ENCODE measurements at places on chromosomes 16 and 17.

DNA sequence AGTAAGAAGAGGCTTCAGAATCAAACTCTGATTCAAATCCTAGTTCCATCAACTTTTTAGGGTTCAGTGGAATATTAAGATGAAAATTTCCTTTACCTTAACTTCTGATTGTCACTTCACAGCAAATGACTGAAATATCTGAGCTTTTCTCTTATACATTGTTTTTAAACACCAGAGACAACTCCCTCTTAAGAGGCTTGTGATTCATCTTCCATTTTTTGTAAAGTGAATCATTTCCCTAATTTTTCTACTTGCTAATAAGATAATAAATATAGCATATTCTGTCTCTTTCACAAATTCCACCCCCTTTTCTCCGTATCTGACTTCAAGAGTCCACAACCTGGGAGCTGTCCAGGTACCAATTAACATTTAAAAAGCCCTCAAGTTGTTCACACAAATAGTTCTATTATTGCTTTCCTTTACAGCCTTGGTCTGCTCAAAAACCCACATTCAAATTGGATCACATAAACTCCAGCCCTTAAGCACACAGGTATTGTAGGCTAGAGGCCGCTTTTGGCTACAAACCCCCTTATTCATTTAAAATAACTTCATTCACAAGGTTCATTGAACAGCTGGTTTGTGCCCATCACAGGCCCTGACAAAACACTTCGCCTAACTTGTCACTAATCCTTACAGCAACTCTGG, 14.1 kb upstream of the UTP6 start:
- DNase-seq, result no peak

DNA sequence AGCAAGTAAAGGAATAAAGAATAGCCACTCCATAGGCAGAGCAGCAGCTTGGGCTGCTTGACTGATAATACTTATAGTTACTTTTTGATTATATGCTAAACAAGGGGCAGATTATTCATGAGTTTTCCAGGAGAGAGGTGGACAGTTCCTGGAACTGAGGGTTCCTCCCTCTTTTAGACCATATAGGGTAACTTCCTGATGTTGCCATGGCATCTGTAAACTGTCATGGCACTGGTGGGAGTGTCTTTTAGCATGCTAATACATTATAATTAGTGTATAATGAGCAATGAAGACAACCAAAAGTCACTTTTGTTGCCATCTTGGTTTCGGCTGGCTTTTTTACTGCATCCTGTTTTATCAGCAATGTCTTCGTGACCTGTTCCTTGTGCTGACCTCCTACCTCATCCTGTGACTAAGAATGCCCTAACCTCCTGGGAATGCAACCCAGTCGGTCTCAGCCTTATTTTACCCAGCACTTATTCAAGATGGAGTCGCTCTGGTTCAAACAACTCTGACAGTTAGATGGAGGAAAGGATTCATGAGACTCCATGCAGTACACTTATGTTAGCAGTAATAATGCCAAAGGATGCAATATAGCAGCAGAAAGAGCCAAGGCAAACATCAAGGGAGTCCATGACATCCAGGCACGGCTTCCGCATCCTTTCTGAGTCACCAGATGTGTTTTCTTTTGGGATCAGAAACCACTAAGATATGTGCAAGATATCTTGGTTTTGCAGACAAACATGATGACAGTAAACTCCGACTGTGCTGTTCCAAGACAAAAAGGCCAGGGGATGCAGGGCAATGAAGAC, 55.8 kb upstream of the B4GALNT2 start:
- DNase-seq, result no peak

GRCh38 chr16:58338205-58338604, 43.4 kb upstream of the PRSS54 start:
- DNase-seq, result no peak

GRCh38 chr17:10025224-10025623, 120.2 kb upstream of the RCVRN start:
- no peak for DNase-seq

- DNase-seq, result no peak
These were observed 120.6 kb upstream of the FOXF1 start for GRCh38 chr16:86389566-86390328.

- no peak for DNase-seq
These were observed 5.7 kb downstream of the ZNF319 start for GRCh38 chr16:57994778-57995177.

DNA sequence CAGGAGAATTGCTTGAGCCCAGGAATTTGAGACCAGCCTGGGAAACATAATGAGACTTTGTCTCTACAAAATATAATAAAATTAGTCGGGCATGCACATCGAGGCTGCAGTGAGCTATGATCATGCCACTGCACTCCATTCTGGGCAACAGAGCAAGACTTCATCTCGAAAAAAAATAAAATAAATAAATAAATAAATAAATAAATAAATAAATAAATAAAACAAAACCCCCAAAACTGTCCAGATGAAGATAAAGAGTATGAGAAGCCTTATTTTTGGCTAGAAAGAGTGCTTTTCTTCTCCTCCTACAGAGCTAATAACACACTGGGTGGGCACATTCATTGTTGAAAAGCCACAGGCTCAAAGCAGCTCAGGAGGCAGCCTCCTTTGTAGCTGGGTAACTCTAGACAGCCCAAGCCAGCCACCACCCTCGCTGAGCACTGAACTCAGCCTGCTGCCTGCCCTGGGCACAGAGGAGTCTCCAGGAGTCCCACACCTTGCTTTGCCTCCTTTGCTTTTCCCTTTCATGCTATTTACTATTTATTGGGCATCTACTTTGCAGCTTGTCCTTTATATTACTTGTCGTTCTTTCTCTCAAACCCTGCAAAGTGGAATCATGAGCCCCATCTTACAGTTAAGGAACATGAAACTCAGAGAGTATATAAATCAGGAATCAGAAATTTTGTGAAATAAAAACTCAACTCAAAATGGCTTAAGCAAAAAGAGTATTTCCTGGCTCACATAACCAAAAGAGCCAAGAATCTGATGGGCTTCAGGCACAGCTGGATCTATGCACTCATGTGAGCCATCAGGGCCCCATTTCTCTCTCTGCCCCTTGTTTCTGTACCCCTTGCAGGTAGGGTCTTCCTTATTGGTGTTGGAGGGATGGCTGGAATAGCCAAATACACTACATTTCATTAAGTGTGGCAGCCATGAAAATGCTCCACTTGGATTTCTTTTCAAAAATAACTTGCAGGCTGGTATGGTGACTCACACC, 18.1 kb upstream of the C16orf87 start:
- no peak for DNase-seq

GRCh38 chr16:24010440-24011089, 174.8 kb downstream of the PRKCB start:
- peak; percentile 79 for DNase-seq

DNA sequence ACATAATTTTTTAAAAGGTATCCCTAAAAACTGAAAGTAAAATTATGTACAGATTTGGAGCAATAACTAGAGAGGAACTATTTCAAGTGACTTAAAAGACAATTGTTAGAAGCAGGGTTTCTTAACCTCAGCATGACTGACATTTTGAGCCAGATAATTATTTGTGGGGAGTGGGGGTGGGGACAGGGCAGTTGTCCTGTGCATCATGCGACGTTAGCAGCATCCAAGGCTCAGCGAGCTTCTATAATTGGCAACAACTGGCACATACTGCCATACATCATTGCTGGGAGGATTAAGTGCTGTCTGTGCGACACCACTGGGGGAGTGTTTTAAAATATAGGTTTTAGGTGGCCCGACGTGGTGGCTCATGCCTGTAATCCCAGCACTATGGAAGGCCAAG, 27.1 kb downstream of the GABARAPL2 start:
- DNase-seq, result no peak

DNA sequence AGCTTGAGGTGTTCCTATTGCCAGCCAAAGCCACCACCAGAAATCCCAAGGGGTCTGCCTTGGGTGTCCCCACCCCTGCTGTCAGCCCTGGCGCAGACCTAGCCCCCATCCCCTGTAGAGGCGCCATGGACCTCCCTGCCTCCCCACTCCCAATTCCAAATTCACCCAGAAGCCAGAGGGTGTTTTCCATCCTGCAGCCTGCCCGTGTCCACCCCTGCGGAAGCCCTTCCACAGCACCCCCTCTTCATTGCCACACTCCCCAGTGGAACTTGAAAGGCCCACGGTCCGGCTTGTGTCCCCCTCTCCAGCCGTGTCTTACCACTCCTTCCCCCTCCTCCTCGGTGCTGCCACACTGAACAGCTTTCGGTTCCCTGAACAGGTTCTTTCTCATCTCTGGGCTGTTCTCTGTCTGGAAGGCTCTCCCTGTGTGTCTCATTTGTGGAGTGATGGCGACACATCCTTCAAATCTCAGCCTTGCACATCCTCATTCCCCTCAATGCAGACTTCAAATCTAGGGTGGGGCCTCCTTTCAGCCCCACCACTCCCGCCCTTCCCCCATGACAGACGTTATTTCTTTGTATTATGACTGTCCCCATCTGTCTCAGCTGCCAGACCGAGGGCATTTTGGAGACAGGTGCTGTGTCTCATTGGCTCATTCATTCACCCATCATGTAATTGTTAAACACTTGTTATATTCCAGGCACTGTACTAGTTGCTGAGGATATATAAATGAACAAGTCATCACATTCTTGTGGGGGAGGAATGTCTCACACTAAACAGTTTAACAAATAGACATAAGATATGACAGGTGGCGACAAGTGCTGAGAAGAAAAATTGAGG, 36.3 kb downstream of the ADGRG5 start:
- peak; percentile 15 for DNase-seq
